ENCODE measurements at places on chromosomes 12 and 14. TPM values are rescaled to one million over a fixed set of nuclear protein-coding genes. Genes with fewer than 3 reads are reported as not detected.

GRCh38 chr14:31884776-31885379 is 192.2 kb upstream of the ARHGAP5 start:
- DNase-seq: no peak
- no peaks in the 10 kb centered on the region for H3K36me3 ChIP-seq
- H3K4me1 ChIP-seq: no peaks in the 10 kb centered on the region
- H3K4me3 ChIP-seq: no peak overlapping the region
- H3K27me3 ChIP-seq: no peaks in the 10 kb centered on the region

DNA sequence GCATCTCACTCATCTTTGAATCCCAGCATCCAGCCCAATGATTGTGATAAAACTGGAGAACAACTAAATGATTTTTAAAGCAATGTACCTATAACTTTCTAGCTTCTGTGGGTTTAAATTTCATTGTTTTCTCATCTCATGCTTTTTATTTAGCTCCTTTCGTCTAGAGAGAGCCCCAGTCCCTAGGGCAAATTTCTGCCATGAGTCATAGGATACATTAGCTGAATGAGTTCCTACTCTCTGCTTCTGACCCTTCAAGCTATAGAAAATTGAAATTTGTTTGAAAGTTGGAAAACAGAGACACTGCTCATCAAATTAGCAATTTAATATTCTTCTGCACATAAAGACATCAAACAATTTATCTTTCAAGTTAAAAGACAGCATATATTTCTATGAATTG is 113.9 kb downstream of the KIF21A start:
- H3K4me1 ChIP-seq: no peaks in the 10 kb centered on the region
- no peak overlapping the region for H3K27ac ChIP-seq
- no peak overlapping the region for H3K4me3 ChIP-seq

- H3K27ac ChIP-seq: peak overlapping the region; percentile 34
- H3K4me1 ChIP-seq: no peaks in the 10 kb centered on the region
- no peaks in the 10 kb centered on the region for H3K27me3 ChIP-seq
- DNase-seq: no peak
- no peaks in the 10 kb centered on the region for H3K36me3 ChIP-seq
- H3K4me3 ChIP-seq: no peak overlapping the region
These were observed 59.6 kb upstream of the FERMT2 start for GRCh38 chr14:53010193-53011040.

DNA sequence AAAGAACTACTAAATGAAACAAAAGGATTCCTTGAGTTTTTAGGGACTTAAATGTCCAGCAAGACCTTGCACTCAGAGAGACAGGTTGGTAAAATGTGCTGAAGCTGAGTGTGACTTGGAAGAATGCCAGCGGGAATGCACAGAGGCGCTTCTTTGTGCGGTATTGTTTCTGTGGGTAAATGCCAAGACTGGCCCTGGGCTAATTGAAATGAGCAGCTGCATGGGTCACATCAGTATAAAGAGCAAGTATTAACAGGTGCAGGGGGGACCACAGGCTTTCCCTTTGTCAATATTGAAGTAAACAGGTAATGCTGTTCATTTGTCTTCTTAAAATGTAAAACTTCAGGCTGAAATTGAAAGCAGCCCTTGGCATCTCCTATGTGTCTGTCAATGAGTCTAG is 74.3 kb downstream of the LMO3 start:
- no peak overlapping the region for H3K27ac ChIP-seq
- no peak for DNase-seq
- no peaks in the 10 kb centered on the region for H3K36me3 ChIP-seq

DNA sequence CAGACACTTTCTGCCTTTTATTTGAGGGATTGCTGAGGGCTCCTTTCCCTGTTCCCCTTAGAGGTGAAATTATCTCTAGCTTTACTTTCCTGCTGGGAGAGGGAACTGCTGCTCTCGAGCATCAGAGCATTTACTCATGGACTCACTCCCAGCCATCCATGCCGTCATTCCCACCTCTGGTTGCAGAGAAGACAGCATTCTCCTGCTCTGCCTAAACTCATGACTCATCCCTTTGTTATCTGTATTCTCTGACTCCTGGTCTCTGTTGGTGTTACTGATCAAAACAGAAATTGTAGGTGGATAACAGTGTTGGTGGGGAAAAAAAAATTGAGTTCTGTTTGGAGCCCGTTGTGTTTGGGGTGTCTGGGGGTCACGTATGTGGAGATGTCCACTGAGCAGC is 159.3 kb downstream of the TTC8 start:
- no peak overlapping the region for H3K27ac ChIP-seq
- no peak for DNase-seq
- H3K27me3 ChIP-seq: peaks cover 7% of the 10 kb centered on the region
- H3K4me3 ChIP-seq: no peak overlapping the region
- no peaks in the 10 kb centered on the region for H3K4me1 ChIP-seq
- H3K36me3 ChIP-seq: no peaks in the 10 kb centered on the region

DNA sequence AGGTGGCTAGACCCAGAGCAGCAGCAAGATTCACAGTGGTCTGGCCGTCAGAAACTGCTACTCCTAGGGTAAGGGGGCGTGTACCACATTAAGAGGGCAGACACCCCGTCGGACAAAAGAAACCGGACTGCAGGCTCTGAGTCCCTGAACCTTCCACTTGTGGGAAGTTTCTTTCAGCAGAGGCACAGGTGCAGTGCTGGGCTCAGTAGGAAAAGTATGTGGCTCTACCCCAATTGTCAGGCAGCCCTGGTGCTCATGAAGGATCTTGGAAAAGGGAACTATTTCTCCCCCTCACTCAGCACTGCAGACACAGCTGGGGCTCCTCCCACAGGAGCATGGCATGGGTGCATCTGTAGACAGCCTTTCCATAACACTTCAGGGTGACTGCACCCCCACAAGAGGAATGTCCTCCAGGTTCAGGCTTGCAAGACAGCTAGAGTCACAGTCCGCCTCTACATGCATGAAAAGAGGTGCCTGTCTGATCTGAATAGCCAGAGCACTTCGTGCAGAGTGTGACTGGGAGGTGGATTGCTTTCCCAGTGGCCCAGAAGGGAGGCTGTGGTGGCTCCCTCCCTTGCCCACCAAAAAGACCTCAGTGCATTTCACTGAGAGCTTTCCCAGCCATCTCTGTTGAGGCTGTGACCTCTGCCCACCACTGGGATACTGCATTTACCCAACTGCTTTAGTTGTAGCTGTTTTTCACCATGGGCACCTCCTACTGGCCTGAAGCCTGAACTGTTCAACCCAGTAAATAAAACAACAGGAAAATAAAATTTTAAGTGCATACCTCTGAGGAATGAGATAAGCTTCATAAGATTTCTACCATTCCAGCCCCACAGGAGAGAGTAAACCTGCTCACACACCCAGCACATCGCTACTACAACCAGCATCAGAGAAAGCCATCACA is 14.2 kb downstream of the CEP128 start:
- no peak overlapping the region for H3K4me3 ChIP-seq
- no peaks in the 10 kb centered on the region for H3K36me3 ChIP-seq
- H3K4me1 ChIP-seq: no peaks in the 10 kb centered on the region
- H3K27ac ChIP-seq: no peak overlapping the region
- H3K27me3 ChIP-seq: no peaks in the 10 kb centered on the region

DNA sequence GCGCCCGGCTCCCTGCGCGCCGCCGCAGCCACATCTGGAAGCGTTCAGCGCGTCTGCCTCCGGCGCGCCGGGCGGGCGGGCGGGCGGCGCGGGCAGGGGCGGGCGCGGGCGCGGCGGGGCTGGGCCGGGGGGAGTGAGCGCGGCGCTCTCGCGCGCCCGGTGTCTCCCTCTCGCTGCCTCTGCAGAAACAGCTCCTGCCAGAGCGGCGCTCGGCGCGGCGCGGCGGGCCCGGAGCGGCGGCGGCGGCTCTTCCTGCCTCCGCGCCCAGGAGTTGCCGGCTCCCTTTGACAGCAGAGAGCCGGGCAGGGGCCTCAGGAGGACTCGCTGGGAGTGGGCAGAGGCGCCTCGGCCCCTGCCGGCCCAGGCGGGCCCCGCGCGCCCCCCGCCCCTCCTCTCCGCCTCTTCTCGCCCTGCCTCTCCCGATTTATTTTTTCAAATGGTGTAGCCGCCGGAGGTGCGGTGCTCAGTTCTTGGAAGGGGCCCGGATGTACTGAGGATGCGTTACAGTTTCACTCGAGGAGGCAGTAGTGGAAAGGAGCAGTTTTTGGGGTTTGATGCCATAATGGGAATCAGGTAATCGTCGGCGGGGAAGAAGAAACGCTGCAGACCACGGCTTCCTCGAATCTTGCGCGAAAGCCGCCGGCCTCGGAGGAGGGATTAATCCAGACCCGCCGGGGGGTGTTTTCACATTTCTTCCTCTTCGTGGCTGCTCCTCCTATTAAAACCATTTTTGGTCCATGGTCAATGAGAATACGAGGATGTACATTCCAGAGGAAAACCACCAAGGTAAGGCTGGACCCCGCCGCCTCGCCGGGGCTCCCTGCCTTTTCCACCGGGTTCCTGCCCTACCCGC is at the start of gene CACNA1C:
TSS of gene CACNA1C (plus strand) at position 162 of the 853 bp plus-strand sequence. CDS start at position 738, 576 bp downstream.
- peak within 1 kb of the TSS; percentile 41 for H3K4me3 ChIP-seq
- peak; percentile 72 for DNase-seq
- H3K27ac ChIP-seq: peak within 1 kb of the TSS; percentile 48
- H3K4me1 ChIP-seq: peaks cover 15% of the 10 kb centered on the region
- peaks cover 28% of the 10 kb centered on the region for H3K27me3 ChIP-seq

- no peak overlapping the region for H3K27ac ChIP-seq
- no peak overlapping the region for H3K4me3 ChIP-seq
- H3K4me1 ChIP-seq: no peaks in the 10 kb centered on the region
- H3K36me3 ChIP-seq: no peaks in the 10 kb centered on the region
- H3K27me3 ChIP-seq: no peaks in the 10 kb centered on the region
These were observed 13.5 kb downstream of the MIA2 start for GRCh38 chr14:39247256-39247655.

- H3K27ac ChIP-seq: no peak overlapping the region
- H3K27me3 ChIP-seq: peaks cover 13% of the 10 kb centered on the region
- H3K36me3 ChIP-seq: no peaks in the 10 kb centered on the region
- no peaks in the 10 kb centered on the region for H3K4me1 ChIP-seq
- no peak for DNase-seq
These were observed 45.4 kb downstream of the KIF26A start for GRCh38 chr14:104183796-104184195.

DNA sequence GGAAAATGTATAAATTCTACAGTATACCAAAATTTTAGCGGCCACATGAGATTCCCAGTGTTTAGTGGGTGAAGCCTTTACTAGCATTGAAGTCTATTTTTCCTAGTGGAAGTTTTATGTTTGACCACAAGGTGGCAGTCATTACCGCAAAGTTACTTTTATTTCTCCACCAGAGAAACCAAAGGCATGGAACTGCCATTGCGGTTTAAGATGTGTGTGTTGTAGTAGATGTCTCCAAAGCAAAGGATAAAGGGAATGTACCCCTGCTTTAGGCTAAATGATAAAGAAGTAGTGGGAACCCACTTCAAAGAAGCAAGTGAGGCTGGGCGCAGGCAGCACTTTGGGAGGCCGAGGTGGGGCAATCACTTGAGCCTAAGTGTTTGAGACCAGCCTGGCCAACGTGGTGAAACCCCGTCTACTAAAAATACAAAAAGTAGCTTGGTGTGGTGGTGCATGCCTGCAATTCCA is 140.5 kb downstream of the PRKCH start:
- no peaks in the 10 kb centered on the region for H3K36me3 ChIP-seq
- H3K4me1 ChIP-seq: peaks cover 35% of the 10 kb centered on the region
- DNase-seq: no peak
- H3K27me3 ChIP-seq: no peaks in the 10 kb centered on the region
- H3K4me3 ChIP-seq: no peak overlapping the region

The TMEM63C gene
- total RNA-seq: not detected

GRCh38 chr14:33309106-33309505 is 370.4 kb downstream of the NPAS3 start:
- H3K4me3 ChIP-seq: no peak overlapping the region
- H3K27me3 ChIP-seq: no peaks in the 10 kb centered on the region
- no peaks in the 10 kb centered on the region for H3K4me1 ChIP-seq

DNA sequence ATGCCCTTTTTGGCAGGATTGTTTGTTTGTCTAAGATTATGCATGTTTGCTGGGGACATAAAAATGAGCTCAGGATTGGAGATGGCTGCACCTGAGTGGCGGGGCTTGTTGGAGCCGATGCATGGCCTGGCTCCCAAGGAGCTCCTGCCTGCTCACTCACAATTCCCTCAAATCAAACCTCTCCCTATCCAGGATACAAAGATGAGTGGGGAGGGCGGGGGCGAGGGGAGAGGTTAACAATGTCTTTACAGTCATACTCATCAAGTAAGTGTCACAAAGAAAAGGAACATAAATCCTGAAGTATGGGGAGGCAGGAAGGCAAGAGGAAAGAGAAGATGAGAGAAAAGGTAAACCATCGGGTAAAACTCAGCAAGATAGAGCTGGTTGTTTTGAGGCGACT is 104.0 kb upstream of the COCH start:
- H3K27me3 ChIP-seq: no peaks in the 10 kb centered on the region
- H3K4me3 ChIP-seq: no peak overlapping the region
- H3K36me3 ChIP-seq: no peaks in the 10 kb centered on the region
- DNase-seq: no peak
- H3K27ac ChIP-seq: no peak overlapping the region
- H3K4me1 ChIP-seq: no peaks in the 10 kb centered on the region

DNA sequence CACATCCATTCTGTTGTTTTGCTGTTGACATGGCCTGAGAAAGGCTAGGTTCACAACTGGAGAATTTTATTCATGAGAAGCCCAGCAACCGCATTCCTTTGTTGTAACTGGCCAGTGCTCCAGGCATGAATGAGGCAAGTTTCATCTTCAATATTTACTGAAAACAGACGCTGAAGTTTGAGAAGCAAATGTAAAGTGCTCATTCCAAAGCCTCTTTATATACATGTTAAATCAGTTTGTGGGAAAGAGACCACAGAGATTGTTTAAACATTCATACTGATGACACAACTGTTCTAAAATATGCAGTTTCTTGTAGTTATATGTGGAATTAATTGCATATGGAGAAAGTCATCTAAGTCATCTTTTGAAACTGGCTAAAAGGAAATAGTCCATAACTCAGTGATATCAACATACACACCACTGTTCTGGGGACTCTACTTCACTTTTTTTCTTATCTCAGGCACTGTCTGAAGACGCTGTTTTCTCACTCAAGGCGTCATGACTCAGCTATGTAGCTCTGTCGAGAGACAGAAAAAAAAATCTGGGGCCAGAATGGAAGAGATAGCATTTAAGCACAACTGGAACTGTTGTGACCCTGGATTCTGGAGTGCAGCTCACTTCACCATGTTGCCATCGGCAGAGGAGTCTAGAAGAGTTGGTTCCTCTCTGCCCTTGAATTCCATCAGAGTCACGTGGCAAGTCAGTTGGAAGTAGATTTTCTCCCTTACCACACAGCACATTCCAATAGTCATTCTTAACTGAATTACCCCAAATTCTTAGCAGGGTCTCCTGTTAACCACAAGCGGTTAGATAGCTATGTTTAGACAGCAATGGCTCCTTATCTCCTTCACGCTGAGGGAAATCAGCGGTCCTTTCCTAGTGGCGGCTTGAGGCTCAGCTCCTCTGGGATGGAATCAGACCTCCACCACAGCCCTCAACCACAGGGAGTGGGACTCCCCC is 258.4 kb upstream of the HMGA2 start:
- H3K27me3 ChIP-seq: no peaks in the 10 kb centered on the region
- H3K27ac ChIP-seq: no peak overlapping the region
- no peaks in the 10 kb centered on the region for H3K4me1 ChIP-seq
- no peak for DNase-seq
- no peaks in the 10 kb centered on the region for H3K36me3 ChIP-seq

DNA sequence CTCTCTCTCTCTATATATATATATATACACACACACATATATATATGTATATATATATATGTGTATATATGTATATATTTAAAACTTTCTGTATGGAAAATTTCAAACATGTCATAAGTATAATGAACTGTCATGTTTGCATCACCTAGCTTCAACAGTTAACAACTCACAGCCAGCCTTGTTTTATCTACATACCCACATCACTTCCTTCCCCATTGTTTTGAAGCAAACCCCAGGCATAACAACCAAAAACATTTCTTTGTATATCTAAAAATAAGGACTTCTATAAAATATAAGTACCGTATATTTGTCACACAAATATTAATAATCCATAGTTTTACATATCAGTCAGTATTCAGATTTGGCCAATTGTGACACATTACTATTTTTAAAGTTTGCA is 57.4 kb downstream of the PAPOLA start:
- no peaks in the 10 kb centered on the region for H3K4me1 ChIP-seq
- no peaks in the 10 kb centered on the region for H3K36me3 ChIP-seq
- no peaks in the 10 kb centered on the region for H3K27me3 ChIP-seq
- no peak overlapping the region for H3K4me3 ChIP-seq
